ENCODE measurements at places on chromosomes 13 and 19. TPM values are rescaled to one million over a fixed set of nuclear protein-coding genes. Genes with fewer than 3 reads are reported as not detected.

AMH gene
- 4.6 TPM for total RNA-seq

DNA sequence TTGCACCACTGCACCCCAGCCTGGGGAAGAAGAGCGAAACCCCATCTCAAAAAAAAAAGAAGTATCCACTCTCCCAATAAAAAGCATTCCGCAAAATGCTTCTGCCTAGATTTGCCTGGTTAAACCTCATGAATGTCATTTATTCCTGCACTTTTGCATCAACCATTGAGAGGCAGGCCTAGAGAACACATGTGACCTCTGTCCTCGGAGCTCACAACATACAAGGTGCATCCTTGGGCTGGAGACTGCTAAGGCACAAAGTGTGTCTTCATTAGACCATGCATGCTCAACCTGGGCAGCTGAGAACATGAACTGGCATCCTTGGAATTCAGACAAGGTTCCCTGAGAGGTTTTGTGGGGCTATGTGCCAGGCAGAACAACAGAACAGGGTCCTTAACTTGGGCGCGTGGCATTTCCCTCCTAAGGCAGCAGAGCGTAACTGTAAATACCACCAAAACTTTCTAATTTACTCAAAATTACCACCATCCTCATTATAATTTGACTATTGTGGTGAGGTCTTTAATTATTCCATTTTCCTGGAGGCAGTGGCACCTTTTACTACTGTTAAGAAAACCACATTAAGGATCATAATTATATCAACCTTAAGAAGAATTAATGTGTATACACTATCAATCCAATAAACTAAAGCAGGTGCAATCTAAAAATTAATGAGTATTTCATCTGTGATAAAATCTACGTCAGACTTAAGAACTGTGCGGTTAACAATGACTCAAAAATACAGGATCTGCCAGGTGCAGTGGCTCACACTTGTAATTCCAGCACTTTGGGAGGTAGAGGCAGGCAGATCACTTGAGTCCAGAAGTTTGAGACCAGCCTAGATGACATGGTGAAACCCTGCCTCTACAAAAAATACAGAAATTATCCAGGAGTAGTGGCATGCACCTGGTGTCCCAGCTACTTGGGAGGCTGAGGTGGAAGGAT, 13.8 kb downstream of the RCBTB1 start:
- DNase-seq = no peak

DNA sequence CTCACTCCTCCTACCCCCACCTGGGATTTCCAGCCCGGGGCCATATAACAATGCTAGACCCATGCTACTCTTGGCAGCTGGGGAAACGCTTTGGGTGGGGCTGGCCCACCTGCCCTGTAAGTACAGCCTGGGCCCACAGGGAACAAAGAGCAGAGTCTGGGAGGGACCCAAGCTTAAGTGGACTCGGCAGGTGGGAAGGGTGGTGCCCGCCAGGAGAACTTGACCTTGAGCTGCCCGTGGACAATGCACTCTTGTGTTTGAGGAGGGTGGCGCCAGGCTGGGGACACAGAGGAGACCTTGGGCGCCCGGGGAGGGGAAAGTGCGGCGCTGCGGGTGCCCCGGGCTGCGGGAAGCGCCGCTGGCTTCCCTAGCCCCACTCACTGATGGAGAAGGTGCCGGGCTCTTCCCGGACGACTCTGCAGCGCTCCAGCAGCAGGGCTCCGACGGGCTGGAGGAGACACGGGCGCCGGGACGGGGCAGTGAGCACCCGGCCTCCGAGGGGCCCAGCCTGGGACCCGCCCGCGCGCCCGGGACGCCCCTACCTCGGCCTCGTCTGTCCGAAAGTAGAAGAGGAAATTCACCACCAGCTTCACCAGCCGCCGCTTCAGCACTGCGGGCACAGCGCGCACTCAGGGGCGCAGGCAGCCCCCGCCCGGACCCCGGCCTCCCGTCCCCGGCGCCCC, 607 bp downstream of the PLEKHJ1 start:
- DNase-seq = no peak

DNA sequence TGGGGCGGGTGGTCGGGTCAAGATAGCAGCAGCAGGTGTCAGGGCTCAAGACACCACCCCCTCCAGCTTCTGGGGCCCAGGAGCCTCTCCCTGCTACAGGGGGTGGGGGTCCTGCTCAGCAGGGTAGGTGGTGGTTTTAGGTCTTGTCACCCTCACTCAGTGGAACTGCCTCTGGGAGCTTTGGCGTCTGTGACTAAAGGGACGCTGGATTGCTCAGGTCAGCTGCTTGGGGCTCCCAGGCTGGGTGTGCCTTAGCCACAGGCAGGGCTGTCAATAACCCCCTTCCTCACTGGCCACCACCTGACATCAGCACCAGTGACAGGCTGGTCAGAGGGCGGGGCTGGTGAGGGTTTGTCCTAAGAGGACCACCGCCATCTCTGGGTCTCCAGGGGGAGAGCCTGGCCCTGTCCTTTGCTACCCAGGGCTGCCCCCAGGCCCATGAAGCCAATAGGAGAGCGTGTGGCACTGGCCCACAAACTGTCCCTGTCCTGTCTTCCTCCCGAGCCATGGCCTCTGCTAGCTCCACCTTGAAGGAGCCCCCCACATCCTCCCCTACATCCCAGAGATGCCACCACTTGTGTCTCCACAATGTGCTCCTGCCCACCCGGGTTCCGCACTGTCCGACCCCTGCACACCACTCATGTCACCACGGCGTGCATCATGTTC, 36.4 kb downstream of the MAU2 start:
- DNase-seq = no peak

DNA sequence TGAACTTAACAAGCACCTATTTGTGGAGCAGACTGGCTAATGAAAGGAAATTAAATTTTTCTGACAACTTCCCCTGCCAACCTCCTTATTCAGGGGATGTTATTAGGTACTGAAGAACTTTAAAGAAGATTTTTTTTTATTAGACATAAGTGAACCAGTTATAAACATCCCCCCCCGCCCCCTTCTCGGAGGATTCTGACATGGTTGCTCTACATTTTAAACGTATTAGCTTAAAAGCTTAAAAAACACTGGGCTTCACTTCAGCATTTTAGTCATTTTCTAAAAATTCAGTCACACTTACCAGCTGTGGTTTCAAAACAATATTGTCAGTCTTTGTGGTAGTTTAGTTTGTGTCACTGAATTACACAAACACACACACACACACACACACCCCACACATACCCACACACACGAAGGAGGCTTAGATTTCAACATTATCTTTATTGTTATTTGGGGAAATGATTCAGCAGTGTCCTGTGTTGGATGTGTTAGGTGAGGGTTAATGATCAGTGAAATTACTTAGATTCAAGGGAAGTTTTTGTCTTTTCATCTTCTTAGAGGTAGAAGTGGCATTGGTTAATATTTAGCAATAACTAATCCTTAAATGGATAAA, 145.7 kb downstream of the PCCA start:
- peak; percentile 70 for DNase-seq

DNA sequence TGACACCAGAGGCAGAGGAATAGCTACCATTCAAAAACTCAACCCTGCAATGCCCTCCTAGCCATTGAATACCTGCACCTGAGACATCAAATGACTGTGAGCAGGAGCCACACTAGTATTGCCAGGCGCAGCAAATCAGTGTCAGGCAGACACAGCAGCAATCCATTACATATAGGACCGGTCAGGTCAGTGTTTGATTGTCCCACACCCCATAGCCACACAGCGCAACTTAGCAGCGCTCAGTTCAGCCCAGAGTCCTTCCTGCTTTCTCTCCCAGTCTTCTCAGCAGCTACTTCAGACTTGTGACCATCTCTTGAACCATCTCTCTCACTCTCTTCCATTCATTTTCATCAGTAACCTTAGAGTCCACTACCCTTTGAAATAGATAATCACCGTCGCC, 181.6 kb upstream of the GPR12 start:
- no peak for DNase-seq

- no peak for DNase-seq
Observed at GRCh38 chr13:89891416-89891815, 1456.1 kb upstream of the MIR17HG start.

PLK5 gene
- total RNA-seq = not detected

HOMER3 gene
- total RNA-seq = 41.9 TPM

DNA sequence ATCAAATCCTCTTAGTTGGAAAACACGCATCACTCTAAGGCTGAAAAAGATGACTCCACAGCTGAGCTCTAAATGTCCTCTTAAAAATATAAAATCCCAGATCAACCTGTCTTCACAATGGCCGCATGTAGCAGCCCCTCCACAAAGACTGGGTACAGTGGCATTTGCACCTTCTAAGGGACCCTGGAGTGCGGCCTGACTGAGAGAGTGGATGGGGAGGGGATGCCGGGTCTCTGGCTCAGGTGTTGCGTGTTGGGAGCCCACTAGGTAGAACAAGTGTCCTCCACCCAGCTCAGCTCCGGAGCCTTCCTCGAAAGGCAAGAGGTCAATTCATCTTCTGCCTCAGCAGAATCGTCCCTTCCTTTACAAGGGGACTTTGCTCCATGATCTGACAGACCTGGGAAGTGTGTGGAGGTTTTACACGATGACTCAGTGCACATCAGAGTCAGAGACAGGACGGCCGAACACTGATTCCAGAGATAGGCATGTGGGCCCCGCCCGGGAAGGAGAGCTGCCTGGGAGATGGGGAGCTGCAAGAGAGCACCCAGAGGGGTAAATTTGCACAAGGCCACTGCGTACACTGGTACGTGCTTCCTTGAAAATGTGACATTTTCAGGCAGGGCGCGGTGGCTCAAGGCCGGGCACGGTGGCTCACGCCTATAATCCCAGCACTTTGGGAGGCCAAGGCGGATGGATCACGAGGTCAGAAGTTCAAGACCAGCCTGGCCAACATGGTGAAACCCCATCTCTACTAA, 23.5 kb upstream of the SLC15A1 start:
- peak; percentile 73 for DNase-seq

CATSPERD gene
- total RNA-seq = not detected

RNF113B gene
- total RNA-seq = not detected

OLFM2 gene
- 97.4 TPM for total RNA-seq

GRCh38 chr13:48457578-48458242, 44.8 kb upstream of the LPAR6 start:
- DNase-seq = no peak

DNA sequence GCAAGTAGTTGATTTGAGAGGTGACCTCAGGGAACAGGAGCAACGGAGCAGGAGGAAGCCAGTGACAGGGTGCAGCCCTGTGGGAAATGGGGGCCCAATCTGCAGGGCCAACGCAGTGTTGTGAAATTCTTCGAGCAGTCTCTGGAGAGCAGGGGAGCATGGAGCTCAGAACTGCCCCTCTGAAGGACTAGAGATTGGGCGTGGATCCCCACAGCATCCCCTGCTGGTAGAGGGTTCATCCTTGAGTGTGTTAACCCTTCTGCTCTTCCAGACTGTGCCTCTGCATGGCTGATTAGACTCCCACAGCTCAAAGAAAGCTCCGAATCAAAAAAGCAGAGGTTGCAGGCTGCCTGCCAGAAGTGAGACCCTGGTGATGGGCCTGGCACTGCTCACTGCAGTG, 77.9 kb upstream of the UQCRFS1 start:
- DNase-seq = no peak

DNA sequence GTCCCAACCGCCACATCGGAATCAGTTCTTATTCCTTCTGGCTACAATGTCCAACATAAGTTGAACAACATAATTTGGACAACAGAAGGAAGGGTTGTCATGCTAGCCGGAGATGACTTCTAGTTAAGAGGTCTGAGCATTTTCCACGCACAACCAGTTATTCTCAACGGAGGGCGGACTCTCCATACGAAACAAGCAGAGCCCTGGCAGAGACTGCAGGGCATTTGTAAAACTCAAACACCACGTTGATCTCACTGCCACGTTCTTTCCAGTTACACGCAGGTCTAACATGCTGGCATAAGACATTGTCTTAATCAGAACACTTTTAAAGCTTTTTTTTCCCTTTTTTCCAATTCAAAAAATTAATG, 38.3 kb upstream of the DCUN1D2 start:
- no peak for DNase-seq

STOML3 gene
- total RNA-seq = not detected

DNA sequence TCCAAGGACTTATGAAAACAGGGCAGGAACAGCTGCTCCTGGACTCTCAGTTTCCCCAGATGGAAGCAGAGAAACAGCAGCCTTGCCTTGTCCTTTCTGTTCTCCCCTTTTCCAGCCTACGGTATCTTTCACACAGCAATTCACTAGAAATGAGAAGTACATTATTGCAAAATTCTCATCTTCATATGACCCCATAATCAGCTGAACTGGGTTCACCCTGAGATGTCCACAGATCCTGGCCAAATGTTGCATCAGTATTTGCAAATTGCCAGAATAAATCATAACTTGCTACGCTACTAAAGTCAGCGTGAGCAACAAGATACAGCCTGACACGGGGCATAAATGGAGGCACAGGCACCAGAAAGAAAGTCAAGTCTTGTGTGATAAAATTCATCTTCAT, 16.1 kb downstream of the VSTM1 start:
- no peak for DNase-seq

DNA sequence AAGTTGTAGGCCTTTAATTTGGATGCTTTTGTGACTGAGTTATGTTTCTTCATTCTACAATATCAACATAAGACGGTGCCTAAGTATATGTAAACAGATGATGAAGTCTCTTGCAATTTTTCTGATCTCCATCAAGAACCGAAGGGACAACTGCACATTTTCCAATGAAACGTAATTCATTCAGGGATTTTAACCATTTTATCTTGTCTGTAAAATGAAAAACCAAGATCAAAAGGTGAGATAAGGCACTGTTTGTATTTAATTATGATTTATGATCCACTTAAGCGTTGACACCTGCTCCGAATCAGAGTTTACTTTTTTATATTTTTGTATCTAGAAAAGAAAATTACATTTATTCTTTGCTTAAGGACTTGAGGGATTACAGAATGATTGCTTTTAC, 556.8 kb upstream of the ARGLU1 start:
- no peak for DNase-seq

DNA sequence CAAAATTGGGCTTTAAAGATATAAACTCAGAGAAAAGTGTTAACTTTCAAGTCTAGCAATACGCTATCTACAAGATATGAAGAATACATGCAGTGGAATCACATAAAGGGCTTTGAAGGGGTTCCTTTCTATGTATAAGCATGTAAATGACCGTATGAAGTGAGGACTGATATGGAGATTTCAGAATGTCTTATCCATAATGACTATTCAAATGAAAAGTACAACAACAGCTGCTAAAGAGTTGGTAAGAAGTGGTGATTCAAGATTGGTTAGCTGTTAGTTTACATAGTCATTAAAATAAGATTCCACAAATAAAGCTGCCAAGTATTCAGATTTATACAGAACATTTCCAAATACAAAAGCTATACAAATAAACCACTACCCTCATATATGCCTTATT, 153.4 kb upstream of the STARD13 start:
- no peak for DNase-seq

GRCh38 chr13:93603043-93603442, 376.4 kb downstream of the GPC6 start:
- DNase-seq = peak; percentile 90

- peak; percentile 56 for DNase-seq
Observed at GRCh38 chr19:23762884-23763711, 4.4 kb upstream of the ZNF681 start.

DNA sequence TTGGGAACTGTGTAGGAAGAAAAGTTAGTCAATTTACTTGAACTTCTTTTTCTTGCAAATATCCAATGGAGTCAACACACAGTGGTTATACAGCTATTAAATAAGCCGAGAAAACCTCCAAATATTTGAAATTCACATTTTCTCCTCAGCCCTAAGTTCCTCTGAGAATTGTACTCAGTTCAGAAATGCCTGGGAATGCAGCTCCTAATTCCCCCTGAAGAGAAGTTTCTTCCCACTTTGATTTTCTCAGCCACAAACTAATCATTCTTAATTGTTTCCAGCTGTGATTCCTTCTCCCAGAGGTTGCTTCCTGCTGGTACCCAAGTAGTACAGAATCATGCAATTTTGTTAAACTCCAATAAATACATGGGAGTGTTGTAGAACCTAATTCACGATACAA, 246.1 kb upstream of the MIR17HG start:
- DNase-seq = no peak

GAPDHS gene
- not detected for total RNA-seq
